ENCODE measurements at places on chromosomes 6 and 20.

DNA sequence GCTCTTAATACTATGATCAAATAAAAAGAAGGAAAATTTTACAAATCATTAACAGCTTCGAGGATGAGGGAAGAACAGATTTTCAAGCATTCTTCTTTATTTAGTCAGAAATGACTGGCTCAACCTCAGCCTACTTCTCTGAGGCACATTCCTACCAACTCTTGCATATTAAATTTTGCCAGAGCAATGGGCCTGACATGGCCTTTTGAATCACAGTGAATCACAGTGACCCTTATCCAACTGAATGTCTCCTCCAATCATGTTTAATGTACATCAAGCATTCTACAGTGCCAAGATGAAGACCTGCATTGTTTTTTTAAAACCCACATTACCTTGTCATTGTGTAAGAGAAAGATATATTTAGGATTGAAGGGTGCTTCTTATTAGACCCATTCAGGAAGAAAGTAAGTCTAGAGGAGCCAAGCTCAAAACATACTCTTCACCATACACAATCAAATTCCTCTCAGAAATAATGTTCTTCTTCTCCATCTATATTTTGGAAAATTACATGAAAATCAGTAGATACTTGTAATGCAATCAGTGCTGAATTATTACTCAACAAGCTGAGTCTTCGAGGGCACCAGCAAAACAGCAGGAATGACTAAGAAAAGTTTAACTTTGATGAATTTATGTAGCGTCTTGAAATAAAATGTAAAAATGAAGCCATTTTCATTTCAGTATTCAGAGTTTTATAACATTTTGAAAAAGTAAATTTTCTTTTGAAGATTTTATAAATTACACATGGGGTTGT, 44.1 kb upstream of the MOXD1 start:
- DNase-seq: peak; percentile 95

GRCh38 chr6:161743509-161744178, 469.8 kb upstream of the AGPAT4 start:
- DNase-seq: no peak

GRCh38 chr6:152096863-152097496, 289.5 kb downstream of the ESR1 start:
- no peak for DNase-seq

DNA sequence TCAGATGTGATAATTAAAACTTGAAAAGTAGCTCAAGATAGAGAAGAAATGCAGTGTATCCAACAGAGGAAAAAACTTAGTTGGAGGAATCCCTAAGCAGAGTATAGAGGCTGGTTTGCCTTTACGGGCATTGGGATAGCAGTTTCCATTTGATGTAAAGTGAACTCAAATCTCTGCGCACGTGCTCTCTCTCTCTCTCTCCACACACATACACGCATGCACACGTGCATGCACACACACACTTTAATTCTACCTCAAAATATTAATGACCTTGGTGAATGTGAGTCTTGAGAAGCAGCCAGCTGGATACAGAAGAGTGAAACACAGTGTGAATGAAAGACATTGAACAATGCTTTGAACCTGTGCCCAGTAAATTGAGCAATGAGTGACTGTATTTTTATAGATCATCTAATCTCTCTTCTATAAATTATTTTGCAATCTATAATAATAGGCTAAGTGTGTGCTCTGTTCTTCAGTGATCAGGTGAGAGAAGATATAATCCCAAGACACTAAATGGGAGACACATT, 247.7 kb upstream of the FAM83B start:
- no peak for DNase-seq

- no peak for DNase-seq
Observed at GRCh38 chr20:38579921-38580320, 1.1 kb upstream of the ADIG start.

DNA sequence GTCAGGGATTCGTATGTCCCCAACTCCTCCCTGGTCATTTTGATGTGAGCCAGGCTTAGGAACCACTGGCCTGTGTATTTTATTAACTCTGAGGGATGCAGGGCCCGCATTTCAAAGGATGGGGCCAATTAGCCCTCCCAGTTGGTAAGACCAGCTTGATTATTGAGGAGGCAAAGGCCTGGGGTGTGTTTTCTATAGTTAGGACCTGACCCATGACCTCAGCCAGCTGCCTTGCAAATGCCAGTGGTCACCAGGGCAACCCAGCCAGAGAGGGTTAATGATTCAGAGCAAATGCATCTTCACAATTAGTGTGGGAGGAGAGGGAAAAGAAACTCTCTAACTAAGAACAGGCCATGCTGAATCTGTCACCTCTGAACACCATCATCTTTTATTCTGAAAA, 835.4 kb downstream of the MAFB start:
- DNase-seq: peak; percentile 82

DNA sequence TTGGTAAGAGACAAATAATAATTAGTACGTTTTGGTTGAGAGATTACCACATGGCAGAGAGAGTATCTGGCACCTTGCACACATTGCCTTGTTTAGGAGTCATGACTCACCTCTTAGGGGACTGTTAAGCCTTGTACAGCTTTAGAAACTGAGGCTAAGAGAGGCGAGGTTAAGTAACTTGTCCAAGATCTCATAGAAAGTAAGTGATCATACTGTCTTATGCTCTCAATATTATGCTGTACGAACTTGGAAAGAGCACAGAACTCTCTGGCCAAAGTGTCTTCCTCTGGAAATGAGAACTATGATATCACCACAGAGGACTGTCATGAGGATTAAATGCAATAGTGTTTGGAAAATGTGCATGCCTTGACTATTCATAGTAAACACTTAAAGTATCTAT, 249.0 kb downstream of the UTRN start:
- DNase-seq: no peak

- DNase-seq: no peak
Observed at GRCh38 chr6:111265842-111266241, 178.5 kb downstream of the SLC16A10 start.

DNA sequence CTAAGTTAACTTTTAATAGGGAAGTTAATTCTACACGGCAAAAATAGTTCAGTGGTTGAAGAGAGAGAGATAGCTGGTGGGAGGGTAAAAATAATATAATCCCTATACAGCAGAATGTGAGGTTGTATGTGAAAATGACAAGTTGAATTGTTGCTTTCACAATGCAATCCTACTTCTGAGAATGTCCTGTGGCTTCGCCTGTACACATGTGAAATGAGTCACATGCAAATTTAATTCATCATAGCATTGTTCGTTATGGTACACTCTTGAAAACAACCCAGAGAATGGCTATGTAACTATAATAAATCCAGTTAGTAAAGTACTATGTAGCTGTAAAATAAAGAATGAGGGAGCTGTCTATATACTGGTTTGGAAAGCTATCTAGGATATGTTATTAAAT, 46.0 kb upstream of the HINT3 start:
- no peak for DNase-seq

GRCh38 chr6:87897663-87898062, 150.0 kb upstream of the SPACA1 start:
- no peak for DNase-seq

DNA sequence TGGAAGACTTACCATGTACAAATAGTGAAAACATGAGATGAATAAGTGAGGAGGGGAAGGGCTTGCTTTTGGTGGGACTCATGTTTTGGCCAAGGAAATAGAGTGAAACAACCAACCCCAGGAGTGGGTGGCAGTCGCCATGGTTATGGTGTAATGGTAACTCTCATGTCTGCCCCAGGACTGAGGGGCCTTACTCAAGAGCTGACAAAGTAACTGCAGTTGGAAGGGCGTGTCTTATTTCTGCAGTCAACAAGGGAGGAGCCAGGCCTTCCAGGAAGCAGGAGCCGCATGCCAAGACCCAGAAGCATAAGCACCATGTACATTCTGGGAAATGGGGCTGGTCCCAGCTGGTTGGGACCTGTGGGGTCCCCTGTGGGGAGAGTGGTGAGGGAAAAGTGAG, 108.5 kb downstream of the UNC5CL start:
- DNase-seq: no peak

GRCh38 chr6:100165442-100165841, 171.4 kb upstream of the MCHR2 start:
- no peak for DNase-seq

GRCh38 chr6:30686009-30686907, at the start of gene PPP1R18:
Gene PPP1R18 (minus strand): TSS chr6:30686645. CDS start chr6:30686018, 627 bp downstream.
- peak; percentile 13 for DNase-seq

- DNase-seq: peak; percentile 49
Observed at GRCh38 chr6:29924731-29925130, 17.6 kb upstream of the HLA-A start.

DNA sequence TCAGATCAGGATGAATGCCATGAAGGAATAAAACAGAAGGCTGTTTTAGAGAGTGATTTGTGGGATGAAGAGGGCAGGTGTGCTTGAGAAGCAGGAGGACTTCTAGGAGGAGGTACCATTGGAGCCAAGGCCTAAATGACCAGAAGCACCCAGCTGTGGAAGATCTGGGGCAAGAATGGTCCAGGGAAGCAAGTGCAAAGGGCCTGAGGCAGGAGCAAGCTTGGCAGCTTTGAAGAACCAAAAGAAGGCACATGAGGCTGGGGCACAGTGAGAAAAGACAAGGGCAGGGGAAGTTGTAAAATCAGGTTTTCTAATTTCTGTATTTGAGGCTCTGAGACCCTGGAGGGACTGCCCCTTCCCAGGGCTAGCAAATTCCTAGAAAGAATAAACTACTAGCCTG, 9.8 kb downstream of the SLC13A3 start:
- DNase-seq: no peak

DNA sequence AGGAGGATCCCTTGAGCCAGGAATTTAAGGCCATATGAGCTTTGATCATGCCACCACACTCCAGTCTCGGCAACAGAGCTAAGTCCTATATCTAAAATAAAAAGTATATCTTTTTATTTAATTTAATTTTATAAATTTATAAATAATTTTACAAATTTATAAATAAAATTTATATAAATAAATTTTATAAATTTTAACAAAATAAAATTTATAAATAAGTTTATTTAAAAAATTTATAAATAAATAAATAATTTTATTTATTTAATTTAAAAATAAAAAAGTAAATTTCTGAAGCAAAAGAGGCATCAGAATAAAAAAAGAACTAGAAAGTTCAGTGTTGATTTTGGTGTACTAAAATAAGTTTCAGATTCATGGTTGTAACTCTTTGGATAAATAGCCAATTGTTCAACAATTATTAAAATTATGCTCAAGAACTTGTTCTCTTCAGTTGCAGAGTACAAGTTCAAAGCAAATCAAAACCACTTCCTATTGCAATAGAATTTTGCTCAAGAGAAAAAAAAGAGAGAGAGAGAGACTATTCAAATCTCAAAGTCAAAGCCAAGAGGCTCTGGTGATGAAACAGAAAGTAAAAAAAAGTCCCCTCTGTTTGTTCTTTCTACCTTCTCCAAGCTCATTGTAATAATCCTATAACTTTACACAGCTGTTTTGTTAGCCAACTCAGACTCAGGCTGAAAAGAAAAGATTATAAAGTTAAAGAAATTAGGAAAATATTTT, 547.5 kb upstream of the ADGRB3 start:
- DNase-seq: no peak

DNA sequence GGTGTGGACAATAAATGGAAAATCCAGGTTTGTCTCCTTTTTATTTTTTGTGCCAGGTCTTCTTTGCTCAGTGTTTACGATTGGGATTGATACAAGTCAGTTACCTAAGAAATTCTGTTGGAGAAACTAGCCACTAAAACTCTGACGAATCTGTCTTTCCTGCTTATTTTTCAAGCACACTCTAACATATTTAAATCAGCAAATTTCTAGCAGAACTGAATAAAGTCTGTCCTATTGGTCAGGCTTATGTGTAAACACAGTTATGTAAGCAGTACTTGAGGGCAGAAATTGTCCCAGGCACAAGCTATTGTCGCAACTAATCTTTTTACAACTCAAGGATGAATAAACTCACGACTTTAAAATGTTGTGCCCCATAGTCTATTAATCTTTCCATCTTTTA, 12.1 kb upstream of the EXOC2 start:
- DNase-seq: no peak

DNA sequence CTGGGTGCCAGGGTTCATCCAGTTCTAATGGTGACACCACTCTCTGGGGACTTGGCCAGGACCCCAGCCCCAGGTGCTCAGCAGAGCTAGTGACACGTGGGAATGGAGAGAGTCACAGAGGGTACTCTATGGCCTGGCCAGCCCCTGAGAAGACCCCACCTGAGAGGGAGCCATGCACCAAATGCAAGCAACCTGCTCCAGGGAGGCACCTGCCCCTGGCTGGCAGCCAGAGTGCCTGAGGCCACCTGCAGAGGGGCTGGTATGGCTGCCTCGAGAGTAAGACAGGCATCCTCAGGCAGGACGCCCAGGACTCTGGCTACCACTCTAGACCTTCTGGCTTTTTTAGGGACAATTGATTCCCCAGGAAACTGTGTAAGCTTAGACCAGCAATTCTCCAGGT, 38.6 kb upstream of the CST7 start:
- no peak for DNase-seq

DNA sequence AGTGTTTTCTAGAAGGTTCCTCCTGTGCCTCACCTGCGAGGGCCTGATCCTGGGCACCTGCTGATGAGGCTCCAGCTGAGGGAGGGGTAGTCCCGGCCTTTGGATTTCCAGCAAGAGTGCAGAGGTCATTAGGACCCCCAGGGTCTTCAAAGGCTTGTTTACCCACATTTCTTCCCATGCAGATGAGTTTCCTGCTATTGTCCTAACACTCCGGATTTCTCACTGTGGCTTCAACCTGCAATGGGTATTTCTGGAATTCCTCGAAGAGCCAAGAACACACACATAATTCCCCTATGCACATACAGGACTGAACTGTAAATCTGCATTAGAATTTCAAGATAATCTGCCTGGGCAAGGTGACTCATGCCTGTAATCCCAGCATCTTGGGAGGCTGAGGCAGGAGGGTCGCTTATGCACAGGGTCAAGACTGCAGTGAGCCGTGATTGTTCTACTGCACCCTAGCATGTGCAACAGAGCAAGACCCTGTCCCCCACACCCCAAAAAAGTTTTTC, 53.9 kb downstream of the ADNP start:
- DNase-seq: no peak
